ENCODE measurements at places on chromosomes 11 and 22.

- DNase-seq: no peak
These were observed 10.8 kb downstream of the SUN2 start for GRCh38 chr22:38744981-38745380.

DNA sequence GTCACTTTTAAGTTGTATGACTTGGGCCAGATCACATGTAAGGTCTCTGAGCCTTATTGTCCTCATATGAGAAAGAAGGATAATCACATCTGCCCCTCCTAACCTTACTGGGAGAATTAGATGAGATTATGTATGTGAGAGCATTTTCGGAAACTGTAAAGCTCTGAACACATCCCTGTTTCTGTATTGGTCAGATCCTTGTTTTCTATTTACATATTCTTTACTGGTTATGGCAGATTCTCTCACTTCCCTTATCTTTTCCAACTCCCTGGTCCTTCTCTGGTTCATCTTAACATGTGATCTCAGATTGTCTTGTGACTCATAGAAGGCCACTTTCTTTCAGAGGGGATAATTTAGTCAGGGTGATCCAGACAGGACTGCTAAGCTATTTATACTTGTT lies 41.8 kb downstream of the CCDC81 start:
- no peak for DNase-seq

GRCh38 chr22:19787849-19788141 lies 27.2 kb downstream of the TBX1 start:
- DNase-seq: no peak

DNA sequence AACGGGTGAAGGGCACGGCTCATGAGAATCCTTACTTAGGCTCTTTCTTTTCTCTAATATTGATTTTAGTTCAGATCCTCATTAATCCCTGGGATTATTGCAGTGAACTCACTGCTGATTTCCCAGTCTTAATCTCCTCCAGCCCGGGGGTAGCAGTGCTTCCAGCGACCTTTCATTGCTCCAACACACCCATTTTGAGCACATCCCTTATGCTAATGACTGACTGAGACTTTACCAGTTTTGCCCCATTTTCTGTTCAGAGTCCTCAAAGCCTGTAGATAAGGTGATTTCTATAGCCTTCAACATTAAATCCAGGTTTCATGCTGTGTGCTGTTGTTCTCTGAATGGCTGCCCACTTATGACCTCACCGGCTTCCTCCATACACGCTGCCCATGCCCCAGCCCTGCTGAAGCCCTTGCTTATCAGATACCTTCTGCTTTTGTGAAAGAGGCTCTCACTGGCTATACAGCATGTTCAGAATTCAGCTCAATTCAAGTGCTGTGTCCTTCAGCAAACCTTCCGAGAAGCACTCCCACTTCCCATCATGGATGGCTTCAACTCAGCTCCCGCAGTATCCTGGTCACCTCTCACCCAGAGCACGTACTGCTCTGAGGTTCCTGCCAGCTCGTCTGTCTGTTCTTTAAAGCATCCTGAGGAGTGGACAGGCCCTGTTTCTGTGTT lies 49.0 kb downstream of the PPFIA1 start:
- no peak for DNase-seq

DNA sequence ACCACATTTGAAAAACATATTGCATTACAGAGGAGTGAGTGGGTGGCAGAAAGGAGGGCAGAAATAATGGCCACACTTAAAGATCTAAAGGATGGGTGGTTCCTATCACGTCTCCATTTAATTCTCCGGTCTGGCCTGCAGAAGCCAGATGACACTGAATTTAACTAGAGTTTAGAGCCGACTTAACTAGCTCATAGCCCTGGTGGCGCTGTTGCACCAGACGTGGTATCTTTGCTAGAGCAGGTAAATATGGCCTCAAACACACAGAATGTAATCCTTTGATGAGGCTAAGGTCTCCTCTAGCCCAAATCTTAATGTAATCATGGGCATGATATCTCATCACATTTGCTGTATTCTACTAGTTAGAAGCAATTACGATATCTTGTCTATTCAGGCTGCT lies 51.5 kb upstream of the GAL start:
- peak; percentile 42 for DNase-seq

DNA sequence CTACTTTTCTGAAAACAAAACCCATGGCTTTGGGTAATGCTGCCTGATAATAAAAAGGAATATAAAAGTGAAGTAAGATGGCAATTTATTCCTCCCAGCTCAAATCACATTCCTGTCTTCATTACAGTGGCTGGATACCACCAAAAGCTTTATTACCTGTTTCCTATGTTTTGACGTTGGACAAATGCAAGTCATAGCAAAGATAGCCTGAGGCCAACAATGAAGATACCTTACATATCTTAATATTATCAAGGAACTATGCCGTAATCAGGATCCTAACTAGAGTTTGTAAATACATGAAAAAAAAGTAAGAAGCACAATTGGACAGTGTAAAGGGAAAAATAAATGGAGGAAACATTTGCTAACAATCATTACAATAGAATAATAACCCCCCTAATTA lies 202.4 kb downstream of the SOX6 start:
- no peak for DNase-seq

- no peak for DNase-seq
These were observed 48.4 kb upstream of the TP53I11 start for GRCh38 chr11:44999068-44999467.

DNA sequence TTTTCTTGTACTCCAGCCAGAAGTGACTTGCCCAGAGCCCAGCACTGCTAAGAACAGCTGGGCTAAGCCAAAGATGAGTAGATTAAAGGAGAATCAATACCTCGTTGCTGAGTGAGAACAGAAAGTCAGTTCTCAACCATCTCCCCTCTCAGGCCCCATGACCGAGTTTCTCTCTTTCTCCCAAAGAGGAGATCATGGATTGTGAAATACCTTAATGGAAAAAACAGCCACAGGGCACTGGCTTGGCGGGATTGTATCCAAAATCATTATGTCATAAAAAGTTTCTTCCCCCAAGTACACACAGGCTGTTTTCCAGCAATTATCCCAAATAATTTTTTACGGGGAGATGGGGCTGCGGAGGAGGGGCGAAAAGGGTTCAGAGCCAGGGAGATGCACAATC lies 111.8 kb upstream of the TMEM45B start:
- DNase-seq: no peak

Data from T-helper 1 cell (primary cell).